ENCODE measurements at places on chromosomes 6 and 20. TPM values are rescaled to one million over a fixed set of nuclear protein-coding genes. Genes with fewer than 3 reads are reported as not detected.

DNA sequence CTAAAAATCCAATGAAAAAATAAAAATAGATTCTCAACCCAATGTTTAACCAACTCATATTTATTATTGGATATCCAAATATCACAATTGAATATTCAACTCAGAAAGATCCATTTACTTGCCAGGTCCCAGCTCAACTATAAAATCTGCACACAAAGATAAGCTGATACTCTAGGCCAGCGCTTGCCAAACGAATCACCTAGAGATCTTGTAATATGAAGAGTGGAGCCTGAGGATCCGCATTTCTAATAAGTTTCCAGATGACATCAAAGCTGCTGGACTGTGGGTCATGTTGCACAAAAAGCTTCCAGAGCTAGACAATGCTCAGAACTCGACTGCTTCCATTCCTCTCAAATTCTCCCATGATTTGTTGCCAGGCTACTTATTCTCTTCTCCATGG, 51.7 kb upstream of the HSF2 start:
- DNase-seq = no peak

FAM209B gene
- total RNA-seq = not detected

DDO gene
- total RNA-seq = not detected

GRCh38 chr20:45874576-45874975, 6.5 kb upstream of the ZSWIM1 start:
- no peak for DNase-seq

SEMG1 gene
- total RNA-seq = not detected

GRCh38 chr6:1215023-1215422, 96.9 kb upstream of the FOXQ1 start:
- no peak for DNase-seq

BIRC7 gene
- not detected for total RNA-seq

DNA sequence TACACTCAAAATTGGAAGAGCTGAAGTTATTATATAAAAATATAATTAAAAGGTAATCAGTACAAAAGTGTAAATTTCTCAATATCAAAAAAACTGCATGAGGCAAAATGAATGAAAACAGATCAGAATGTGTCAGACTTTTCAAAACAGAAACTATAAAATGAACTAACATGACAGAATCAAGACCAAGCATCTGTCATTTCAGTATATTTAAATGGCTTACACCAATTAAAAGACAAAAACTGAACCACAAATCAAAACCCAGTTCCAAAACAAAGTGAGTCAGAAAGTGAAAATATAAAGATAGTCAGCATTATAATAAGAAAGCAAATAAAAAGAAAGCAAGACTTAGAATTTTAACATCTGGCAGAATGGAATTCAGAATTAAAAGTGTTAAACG, 289.7 kb downstream of the UBE3D start:
- DNase-seq = no peak

- no peak for DNase-seq
Observed at GRCh38 chr6:52510213-52510562, 66.7 kb downstream of the TRAM2 start.

DNA sequence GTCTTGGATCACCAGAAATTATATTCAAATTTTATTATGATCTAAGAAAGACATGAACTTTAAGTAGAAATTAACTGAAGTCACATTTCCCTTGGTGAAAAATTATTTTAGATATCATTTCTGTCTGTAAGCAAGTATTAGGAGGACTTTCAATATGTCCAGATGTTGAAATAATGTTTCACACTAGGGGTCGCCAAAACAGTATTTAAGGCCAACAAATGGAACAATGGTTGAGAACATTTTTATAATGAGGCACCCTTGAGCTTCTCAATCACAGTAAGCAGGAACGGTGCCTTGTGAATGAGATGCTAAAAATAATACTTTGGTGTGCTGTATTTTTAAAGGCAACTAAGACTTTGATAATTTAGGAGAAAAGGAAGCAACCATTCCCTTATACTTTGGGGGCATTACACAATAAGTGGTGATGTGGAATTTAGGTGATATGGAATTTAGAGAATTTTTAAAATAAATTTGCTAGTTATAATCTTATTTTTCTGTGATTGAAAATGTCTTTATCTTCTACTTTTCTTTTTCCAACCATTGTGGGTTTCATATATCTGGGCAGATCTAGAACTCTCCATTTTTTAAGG, 9.6 kb upstream of the SF3B5 start:
- peak; percentile 64 for DNase-seq

Data from neural progenitor cell (in vitro differentiated cells).